ENCODE measurements at places on chromosomes 2 and 18.

DNA sequence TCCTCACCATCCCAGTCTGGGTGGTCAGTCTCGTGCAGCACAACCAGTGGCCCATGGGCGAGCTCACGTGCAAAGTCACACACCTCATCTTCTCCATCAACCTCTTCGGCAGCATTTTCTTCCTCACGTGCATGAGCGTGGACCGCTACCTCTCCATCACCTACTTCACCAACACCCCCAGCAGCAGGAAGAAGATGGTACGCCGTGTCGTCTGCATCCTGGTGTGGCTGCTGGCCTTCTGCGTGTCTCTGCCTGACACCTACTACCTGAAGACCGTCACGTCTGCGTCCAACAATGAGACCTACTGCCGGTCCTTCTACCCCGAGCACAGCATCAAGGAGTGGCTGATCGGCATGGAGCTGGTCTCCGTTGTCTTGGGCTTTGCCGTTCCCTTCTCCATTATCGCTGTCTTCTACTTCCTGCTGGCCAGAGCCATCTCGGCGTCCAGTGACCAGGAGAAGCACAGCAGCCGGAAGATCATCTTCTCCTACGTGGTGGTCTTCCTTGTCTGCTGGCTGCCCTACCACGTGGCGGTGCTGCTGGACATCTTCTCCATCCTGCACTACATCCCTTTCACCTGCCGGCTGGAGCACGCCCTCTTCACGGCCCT lies 11.2 kb downstream of the ACKR3 start:
- DNase-seq: no peak

GRCh38 chr18:24000613-24001490 lies 13.7 kb upstream of the TTC39C start:
- DNase-seq: peak; percentile 47

GRCh38 chr2:4900242-4900641 lies 791.9 kb upstream of the SOX11 start:
- no peak for DNase-seq

GRCh38 chr18:76491473-76491775 lies 3.6 kb downstream of the ZNF516 start:
- DNase-seq: peak; percentile 65

GRCh38 chr2:226802573-226802972 lies 3.0 kb upstream of the IRS1 start:
- peak; percentile 79 for DNase-seq
